PC-3 (cell line): ENCODE measurements at places on chromosomes 5 and 9. TPM values are rescaled to one million over a fixed set of nuclear protein-coding genes. Genes with fewer than 3 reads are reported as not detected.

DNA sequence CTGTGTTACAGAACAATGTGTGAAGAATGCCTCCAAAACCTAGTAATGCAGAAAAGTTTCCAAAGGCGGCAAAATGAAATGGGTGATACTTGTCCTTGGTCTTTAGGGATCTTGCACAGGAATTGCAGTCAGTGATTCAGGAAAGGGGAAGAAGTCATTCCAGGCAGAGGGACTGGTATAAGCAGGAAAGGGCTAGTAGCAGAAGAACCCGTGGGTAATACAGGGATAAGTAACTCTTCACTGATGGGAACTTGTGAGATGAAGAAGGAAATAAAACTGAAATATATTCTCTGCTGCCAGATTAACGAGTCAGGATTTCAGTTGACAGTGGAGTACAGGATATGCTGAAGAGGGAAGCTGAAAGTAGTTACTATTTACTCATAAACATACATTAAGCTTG lies 1.2 kb downstream of the SRFBP1 start:
- no peak for DNase-seq

DNA sequence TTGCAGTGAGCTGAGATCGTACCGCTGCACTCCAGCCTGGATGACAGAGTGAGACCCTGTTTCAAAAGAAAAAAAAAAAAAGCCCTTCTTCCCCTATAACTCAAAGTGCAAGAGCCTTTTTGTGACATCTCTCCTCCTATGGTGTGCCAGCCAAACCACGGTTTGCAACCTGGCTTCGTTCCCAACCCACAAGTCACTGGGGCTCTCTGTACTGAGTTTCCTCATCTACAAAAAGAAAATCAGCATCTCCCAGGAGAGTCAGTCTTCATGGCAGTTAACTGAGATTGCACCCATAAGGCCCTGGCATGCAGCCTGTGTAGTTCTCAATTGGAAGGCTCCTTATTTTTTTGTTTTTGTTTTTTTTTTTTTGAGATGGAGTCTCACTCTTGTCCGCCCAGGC lies 14.8 kb downstream of the ODF2 start:
- peak; percentile 16 for DNase-seq

DNA sequence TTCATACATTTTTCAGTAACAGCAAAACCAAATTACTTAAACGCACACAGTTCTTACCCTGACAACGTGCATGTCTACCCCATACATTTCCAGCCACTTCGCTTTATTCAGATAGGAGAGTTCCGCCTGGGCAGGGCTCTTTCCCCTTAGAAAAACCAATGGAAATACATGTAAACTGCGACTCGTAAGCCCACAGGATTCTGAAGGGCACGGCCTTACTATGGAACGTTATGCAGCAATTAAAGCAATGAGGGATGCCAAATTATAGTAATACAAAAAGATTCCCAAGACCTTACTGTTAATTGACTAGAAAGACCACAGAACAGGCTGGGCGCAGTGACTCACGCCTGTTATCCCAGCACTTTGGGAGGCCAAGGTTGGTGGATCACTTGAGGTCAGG lies 64.5 kb downstream of the EPB41L4B start:
- DNase-seq, result no peak

GRCh38 chr9:5004481-5004880 lies 19.4 kb downstream of the JAK2 start:
- no peak for DNase-seq

- no peak for DNase-seq
Measured at GRCh38 chr9:88259001-88259400, 120.7 kb upstream of the SPATA31C2 start.

DNA sequence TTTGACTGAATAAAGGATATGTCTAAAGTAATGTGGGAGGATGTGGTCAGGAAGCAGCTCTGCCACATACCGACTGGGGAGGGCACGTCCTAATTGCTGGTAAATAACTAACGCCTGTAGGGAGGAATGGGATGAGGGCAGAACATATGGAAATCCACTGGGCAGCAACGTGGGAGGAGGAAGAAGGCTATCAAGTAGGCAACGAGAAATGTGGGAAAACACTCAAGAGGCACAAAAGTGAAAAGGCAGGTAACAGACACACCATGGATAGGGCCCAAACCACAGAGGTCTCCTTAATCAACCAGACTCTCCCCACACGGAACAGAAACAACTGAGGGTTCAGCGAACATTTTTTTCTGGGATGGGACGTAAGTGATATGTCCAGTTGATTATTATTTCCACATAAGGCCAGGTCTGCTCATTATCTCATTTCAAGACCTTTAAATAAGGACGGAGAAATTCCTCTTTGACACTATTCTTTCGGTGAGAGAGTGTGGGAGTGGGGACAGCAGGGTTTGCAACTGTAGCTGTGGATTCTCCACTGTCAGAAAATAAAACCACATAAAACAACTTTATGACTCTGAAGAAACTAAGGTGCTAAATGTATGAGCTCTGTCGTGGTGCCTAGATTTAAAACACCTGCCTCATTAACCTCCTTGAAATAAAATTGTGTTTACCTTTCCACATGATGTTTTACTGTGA lies 17.0 kb downstream of the IARS1 start:
- DNase-seq, result no peak

DNA sequence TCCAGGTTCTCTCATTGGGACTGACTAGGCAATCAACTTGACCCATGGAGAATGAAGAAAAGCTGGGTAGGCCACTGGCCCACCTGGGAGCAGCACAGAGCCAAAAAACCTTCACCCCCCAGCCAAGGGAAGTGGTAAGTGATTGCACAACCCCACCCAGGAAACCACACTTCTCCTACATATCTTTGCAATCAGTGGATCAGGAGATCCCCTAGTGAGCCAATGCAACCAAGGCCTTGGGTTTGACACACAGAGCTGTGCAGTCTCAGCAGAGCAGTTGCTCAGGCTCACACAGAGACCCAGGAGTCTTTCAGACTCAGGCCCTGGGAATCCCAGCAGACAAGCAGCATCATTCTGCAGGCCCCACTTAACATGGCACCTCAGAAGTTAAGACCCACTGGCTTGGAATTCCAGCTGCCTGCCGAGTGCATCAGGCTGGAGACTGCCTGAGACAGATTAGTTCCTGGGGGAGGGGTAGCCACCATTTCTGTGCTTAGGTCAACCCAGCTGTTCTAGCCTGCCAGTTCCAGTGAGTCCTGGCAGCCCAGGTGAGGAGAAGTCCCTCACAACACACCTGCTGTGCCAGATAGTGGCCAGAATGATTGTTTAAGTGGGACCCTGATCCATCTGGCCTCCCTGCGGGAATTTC lies 136.4 kb downstream of the SAXO1 start:
- no peak for DNase-seq

CCNH gene
- total RNA-seq, result 77.6 and 121 TPM in 2 replicates

LCN1 gene
- not detected in 2 replicates for total RNA-seq

SLC28A3 gene
- not detected in 2 replicates for total RNA-seq
